T-cell (primary cell): ENCODE measurements at places on chromosomes 2 and 18.

- no peak for DNase-seq
- no peak overlapping the region for H3K4me3 ChIP-seq
- H3K4me1 ChIP-seq, result no peaks in the 10 kb centered on the region
- no peak overlapping the region for H3K27ac ChIP-seq
- no peaks in the 10 kb centered on the region for H3K27me3 ChIP-seq
Observed at GRCh38 chr2:152820048-152820447, 101.6 kb downstream of the ARL6IP6 start.

- no peaks in the 10 kb centered on the region for H3K4me1 ChIP-seq
- H3K4me3 ChIP-seq, result no peak overlapping the region
- H3K36me3 ChIP-seq, result no peaks in the 10 kb centered on the region
- peaks cover 4% of the 10 kb centered on the region for H3K27me3 ChIP-seq
- no peak overlapping the region for H3K27ac ChIP-seq
- no peak for DNase-seq
Observed at GRCh38 chr2:151193576-151193975, 68.1 kb downstream of the RBM43 start.

DNA sequence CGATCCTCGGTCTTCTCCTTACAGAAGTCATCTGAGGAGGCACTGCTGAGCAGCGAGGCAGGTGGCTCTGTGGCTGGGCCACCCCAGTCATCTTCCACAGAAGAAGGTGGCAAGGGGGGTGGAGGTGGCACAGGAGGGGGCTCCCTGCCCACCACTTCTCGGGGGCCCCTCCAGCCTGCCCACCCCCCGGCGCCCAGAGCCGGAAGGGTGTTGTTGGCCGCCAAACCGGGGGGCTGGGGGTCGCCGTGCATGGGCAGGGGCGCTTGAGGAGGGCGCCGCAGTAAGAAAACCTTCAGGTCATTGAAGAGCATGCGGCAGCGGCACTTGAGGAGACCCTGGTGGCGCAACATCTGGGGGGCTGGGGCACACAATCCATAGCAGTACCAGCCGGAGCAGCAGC is 2.5 kb downstream of the MARCHF4 start:
- no peak overlapping the region for H3K27ac ChIP-seq
- H3K4me1 ChIP-seq, result peaks cover 5% of the 10 kb centered on the region
- H3K27me3 ChIP-seq, result peaks cover 37% of the 10 kb centered on the region
- H3K36me3 ChIP-seq, result no peaks in the 10 kb centered on the region
- DNase-seq, result no peak
- H3K4me3 ChIP-seq, result no peak overlapping the region

DNA sequence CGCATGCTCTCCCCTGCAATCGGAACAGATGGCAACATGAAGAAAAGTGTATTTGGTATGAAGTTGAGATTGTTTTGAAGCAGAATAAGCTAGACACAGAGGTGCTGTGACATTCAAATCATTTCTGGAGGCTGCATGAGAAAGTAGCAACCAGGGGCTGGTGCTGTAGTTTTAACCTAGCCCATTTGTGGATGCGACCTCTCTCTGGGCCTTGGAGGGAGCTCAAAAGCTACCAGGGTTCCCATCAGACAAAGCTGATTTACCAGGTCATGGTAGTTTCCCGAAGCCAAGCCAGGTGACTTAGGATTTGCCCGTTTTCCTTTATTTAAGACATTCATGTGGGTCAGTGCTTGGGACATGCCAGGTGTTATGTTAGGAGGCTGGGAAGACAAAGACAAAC is 77.5 kb downstream of the CIB4 start:
- H3K27me3 ChIP-seq, result peaks cover 62% of the 10 kb centered on the region
- peaks cover 15% of the 10 kb centered on the region for H3K4me1 ChIP-seq
- no peak for DNase-seq

GRCh38 chr2:50591642-50592041 is 440.3 kb downstream of the NRXN1 start:
- H3K36me3 ChIP-seq, result no peaks in the 10 kb centered on the region
- H3K27ac ChIP-seq, result no peak overlapping the region
- no peak for DNase-seq
- H3K4me3 ChIP-seq, result no peak overlapping the region
- H3K27me3 ChIP-seq, result no peaks in the 10 kb centered on the region
- no peaks in the 10 kb centered on the region for H3K4me1 ChIP-seq

- no peaks in the 10 kb centered on the region for H3K36me3 ChIP-seq
- H3K27me3 ChIP-seq, result no peaks in the 10 kb centered on the region
- H3K4me3 ChIP-seq, result no peak overlapping the region
Observed at GRCh38 chr2:167404627-167405284, 516.5 kb downstream of the XIRP2 start.

- H3K27ac ChIP-seq, result no peak overlapping the region
- no peaks in the 10 kb centered on the region for H3K4me1 ChIP-seq
- no peaks in the 10 kb centered on the region for H3K36me3 ChIP-seq
- H3K4me3 ChIP-seq, result no peak overlapping the region
- no peak for DNase-seq
- H3K27me3 ChIP-seq, result no peaks in the 10 kb centered on the region
Observed at GRCh38 chr2:124485659-124486058, 460.6 kb downstream of the CNTNAP5 start.

GRCh38 chr2:163463411-163463810 is 272.4 kb downstream of the FIGN start:
- no peak overlapping the region for H3K27ac ChIP-seq
- peaks cover 2% of the 10 kb centered on the region for H3K27me3 ChIP-seq
- DNase-seq, result no peak
- no peak overlapping the region for H3K4me3 ChIP-seq
- no peaks in the 10 kb centered on the region for H3K4me1 ChIP-seq

DNA sequence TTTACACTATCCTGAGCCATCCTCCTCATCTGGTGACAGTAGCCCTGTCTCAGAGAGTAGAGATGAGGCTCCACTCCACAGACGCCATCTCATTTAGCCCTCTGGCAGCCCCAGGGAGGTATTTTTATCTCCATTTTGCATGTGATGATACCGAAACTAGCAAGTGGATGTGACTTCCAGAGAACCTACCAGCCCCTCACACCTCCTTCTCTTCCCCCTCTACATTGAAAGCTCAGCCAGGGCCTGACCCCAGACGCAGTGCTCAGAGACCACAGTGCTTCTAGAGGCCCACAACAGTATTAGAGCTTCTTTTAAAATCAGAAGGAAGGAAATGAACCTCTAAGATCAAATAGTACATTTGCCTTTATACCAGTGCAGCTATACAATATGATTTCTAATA is 8.3 kb downstream of the GYPC start:
- peak overlapping the region; percentile 80 for H3K27ac ChIP-seq
- no peaks in the 10 kb centered on the region for H3K27me3 ChIP-seq
- peaks cover 22% of the 10 kb centered on the region for H3K36me3 ChIP-seq
- H3K4me1 ChIP-seq, result peaks cover 55% of the 10 kb centered on the region

DNA sequence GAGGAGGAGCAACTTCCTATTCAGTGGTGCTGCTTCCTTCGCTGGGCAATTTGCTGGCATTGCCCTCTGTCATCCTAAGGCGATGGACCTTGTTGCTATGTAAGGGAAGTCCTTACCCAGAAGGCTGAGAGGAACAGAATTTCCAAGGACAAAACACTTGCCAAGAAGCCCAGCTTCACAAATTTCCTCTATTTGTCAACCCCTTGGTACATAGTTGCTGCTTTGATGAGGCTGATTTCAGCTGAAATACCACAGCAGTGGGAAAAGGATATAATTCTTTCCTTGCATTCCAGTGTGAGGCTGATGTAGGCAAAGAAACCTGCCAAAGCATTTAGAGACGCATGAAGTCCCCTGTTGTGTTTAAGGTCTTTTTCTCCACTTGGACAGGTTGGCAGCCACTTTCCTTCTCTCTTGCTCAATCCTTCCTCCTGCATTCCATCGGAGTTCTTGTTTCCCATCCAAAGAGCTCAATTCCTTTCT is 16.4 kb upstream of the ST3GAL5 start:
- no peak overlapping the region for H3K27ac ChIP-seq
- DNase-seq, result no peak
- no peaks in the 10 kb centered on the region for H3K4me1 ChIP-seq

DNA sequence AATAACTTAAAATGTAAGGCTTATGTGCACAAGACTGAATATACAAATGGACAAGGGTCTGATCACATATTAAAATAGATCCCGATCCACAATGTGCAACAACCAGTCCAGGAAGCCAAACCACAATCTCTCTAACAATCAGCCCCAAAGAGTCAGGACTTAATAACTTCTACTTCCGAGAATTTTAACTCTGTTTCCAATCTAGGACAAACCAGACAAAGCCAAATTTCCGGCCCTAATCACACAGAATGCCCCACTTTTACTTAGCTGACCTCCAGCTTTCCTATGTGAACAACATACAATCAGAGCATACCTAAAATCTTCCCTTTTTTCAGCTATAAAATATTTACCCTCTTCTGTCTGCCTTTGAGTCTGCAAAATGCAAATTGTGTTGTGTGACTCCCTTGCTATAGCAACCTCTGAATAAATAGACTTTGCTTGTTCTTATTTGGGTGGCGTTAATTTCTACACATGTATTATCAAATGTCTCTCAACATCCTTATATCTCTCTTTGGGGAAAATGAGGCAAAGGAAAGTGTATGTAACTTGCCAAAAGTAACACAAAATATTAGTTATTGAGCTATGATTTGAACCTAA is 381.9 kb upstream of the MC4R start:
- no peak overlapping the region for H3K4me3 ChIP-seq
- no peak overlapping the region for H3K27ac ChIP-seq
- no peak for DNase-seq
- H3K36me3 ChIP-seq, result no peaks in the 10 kb centered on the region

GRCh38 chr18:61883547-61883946 is 9.3 kb downstream of the RNF152 start:
- H3K27ac ChIP-seq, result no peak overlapping the region
- H3K27me3 ChIP-seq, result no peaks in the 10 kb centered on the region
- no peak for DNase-seq
- no peaks in the 10 kb centered on the region for H3K4me1 ChIP-seq
- H3K36me3 ChIP-seq, result no peaks in the 10 kb centered on the region

GRCh38 chr2:204177977-204178522 is 241.5 kb downstream of the ICOS start:
- H3K27me3 ChIP-seq, result peaks cover 2% of the 10 kb centered on the region
- H3K36me3 ChIP-seq, result no peaks in the 10 kb centered on the region
- H3K4me1 ChIP-seq, result no peaks in the 10 kb centered on the region
- peak; percentile 68 for DNase-seq

DNA sequence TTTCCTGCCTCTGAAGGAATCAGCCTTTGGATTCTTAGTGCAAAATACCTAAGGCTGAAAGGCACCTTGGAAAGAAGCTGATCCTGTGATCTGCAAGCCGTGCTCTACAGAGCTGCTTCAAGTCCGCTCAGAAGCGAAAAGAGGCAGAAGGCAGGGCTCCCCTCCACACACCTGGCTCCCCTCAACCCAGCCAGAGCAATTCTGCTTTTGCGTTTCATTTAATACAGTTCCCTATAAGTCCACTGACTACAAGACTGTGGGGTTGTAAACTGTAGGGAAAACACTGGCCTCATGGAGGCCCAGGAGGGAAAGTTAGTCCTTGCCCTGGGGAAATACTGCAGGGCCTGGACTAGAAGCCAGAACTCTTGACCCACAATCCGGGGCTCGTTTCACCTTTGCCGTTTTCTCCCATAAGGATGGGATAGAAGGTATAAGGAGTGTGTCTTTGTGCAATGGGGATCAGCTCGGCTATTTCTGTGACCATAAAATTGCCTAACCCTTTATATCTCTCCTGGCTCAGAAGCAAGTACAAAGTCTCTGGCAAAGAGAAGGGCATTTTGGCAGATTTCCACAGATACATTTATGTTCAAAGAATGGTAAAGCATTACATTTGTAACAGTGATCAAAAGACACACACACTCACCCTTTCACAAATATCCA is 95.8 kb upstream of the TEX51 start:
- DNase-seq, result no peak
- H3K36me3 ChIP-seq, result no peaks in the 10 kb centered on the region
- H3K4me3 ChIP-seq, result no peak overlapping the region
- no peaks in the 10 kb centered on the region for H3K27me3 ChIP-seq

DNA sequence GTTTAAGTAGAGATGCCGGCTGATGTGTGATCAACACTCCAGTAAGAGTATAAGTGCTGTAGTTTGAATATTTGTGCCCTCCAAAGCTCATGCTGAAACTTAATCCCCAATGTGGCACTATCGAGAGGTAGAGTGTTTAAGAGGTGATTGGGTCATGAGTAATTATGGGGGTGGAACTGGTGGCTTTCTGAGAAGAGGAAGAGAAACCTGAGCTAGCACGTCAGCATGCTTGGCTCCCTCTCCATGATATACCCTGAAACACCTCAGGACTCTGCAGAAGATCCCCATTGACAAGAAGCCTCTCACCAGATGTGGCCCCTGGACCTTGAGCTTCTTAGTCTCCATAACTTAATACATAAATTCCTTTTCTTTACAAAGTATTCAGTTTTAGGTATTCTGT is 584.8 kb downstream of the TSN start:
- H3K36me3 ChIP-seq, result no peaks in the 10 kb centered on the region
- H3K4me1 ChIP-seq, result no peaks in the 10 kb centered on the region
- no peak overlapping the region for H3K4me3 ChIP-seq
- DNase-seq, result no peak
- H3K27me3 ChIP-seq, result no peaks in the 10 kb centered on the region
- no peak overlapping the region for H3K27ac ChIP-seq

DNA sequence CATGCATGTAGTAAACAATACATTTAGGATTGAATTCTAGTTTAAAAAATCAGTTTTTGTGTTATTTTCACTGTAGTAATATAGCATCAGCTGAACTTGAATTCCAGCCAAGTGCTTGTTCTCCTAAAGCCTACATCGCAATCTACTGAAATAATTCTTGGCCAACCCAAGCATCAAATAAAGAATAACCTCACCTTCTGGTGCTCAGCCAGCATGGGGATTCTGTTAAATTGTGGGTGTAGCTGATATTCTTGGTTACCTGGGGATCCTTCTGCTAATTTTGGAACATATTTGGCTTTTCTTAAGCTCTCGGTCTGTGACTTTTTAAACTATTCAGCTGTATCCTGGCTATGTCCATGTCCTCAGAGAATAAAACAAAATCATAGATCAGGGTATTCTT is 248.8 kb downstream of the NRXN1 start:
- no peak for DNase-seq
- H3K27me3 ChIP-seq, result no peaks in the 10 kb centered on the region
- no peaks in the 10 kb centered on the region for H3K36me3 ChIP-seq
- H3K4me3 ChIP-seq, result no peak overlapping the region

- H3K4me3 ChIP-seq, result no peak overlapping the region
- no peaks in the 10 kb centered on the region for H3K36me3 ChIP-seq
- H3K27me3 ChIP-seq, result no peaks in the 10 kb centered on the region
- H3K4me1 ChIP-seq, result no peaks in the 10 kb centered on the region
Observed at GRCh38 chr2:163709270-163709669, 26.5 kb downstream of the FIGN start.

DNA sequence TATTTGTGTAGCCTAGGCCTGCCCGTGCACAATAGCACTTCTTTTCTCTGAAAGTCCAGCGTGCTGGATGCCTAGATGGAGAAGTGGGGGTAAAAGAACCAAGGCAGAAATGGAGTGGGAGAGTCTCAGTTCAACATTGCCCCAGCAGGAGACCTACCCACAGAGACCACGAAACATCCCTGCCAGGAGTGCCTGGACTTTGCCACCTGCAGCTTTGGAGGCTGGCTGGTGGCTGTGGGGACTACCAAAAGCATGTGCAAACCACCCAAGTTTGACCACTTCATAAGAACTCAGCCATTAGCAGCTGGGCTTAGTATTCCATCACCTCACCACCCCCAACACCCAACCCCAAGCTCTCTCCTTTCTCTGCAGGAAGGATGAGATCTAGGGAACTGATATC is 416.9 kb upstream of the ID2 start:
- no peak overlapping the region for H3K27ac ChIP-seq
- no peak overlapping the region for H3K4me3 ChIP-seq
- no peaks in the 10 kb centered on the region for H3K36me3 ChIP-seq
- no peak for DNase-seq

- DNase-seq, result no peak
- no peaks in the 10 kb centered on the region for H3K36me3 ChIP-seq
- H3K27me3 ChIP-seq, result no peaks in the 10 kb centered on the region
- H3K4me1 ChIP-seq, result no peaks in the 10 kb centered on the region
- H3K4me3 ChIP-seq, result no peak overlapping the region
Observed at GRCh38 chr18:49994410-49994809, 181.1 kb upstream of the ACAA2 start.
